ENCODE measurements at places on chromosomes 1 and 21. TPM values are rescaled to one million over a fixed set of nuclear protein-coding genes. Genes with fewer than 3 reads are reported as not detected.

- DNase-seq = no peak
Observed at GRCh38 chr1:155296661-155297060, 4.6 kb downstream of the PKLR start.

DNA sequence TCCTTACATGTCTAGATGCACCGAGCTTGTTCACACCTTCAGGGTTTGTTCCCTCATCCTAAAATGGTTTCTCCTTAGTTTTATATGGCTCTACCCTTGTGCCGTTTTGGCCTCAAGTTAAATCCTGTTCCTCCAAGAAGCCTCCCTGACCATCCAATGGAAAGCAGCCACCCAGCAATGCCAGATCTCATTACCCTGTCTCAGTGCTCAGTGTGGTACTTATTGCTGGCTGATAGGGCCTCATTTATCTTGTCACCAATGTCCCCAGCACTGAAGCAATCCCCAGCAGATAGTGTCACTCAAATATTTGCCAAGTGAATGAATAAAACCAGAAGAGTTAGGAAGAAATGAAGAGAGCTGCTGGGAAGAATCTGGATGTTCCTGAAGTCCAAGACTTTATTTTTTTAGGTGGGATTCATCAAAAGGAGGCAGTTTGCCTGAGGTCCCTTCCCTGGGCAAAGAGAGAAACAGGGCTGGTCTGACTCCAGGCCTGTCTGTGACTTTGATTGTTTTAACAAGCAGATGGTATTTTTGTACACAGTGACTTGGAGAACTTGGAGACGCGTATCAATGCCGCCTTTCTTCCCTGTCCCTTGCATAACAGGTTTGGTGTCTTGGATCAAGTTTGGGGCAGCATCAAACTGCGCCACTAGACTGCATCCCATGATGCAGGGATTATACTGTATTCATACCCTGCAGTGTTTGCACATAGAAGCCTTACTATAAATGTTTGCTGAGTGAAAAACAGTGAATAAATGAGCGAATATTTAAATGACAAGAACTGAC, 221.2 kb downstream of the DISC1 start:
- DNase-seq = no peak

DNA sequence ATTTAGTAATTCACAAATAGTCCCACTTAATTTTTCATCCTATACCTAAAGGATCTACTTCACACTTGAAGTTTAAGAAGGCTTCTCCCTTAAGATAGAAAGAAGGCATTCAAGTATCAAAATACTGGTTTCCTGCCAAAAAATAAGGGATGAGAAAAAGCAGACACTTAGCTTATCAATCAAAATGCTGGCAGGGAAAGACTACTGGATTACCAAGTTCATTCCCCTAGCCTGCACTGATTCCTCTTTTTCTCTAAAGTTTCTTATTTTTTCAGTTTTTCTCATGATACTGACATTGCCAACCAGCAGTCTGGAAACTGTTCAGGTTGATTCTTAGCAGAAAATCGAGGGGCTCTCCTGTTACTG, 204.6 kb downstream of the GABPA start:
- DNase-seq = no peak

TMEM82 gene
- total RNA-seq = not detected

ZCCHC17 gene
- total RNA-seq = 34.7 TPM

NPL gene
- total RNA-seq = 6.3 TPM
